ENCODE measurements at places on chromosomes 7 and 10.

GRCh38 chr10:70508912-70509756, 30.6 kb downstream of the PALD1 start:
- peak overlapping the region; percentile 44 for H3K4me3 ChIP-seq
- no peaks in the 10 kb centered on the region for H3K27me3 ChIP-seq
- H3K27ac ChIP-seq = no peak overlapping the region
- no peak for DNase-seq

DNA sequence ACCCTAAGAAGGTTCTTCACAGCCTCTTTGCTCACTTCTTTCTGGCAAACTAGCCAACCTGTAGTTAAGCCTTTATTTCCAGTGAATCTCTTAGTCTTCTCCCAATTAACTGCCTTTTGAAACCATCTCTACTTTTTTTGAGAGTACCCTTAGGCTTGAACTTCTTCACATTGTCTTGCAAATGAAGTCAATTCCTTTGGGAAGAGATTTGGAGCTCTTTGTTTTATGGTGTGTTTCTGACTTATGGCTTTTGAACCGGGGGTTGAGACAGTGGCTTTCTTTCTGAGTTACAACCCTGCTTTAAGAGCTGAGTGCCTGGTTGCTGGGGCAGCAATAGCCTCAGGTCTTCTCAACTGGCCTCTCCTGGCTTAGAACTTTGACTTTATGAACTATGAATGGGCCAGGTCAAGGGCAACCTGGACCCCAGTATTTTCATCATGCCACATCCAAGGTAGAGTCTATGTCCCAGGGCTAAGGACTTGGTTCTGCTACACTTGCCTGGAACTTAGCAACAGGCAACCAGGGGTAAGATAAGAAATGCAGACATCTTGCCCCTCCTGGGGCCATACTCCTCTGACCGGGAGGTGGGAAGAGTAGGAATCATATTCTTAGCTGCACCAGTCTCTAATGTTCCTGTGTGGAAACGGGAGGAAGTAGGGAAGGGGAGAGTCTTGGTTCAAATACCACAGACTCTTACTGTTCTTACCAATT, 53.0 kb downstream of the SP4 start:
- H3K27ac ChIP-seq = no peak overlapping the region
- peaks cover 14% of the 10 kb centered on the region for H3K4me1 ChIP-seq
- H3K36me3 ChIP-seq = peaks cover 59% of the 10 kb centered on the region
- no peak for DNase-seq
- H3K27me3 ChIP-seq = no peaks in the 10 kb centered on the region

DNA sequence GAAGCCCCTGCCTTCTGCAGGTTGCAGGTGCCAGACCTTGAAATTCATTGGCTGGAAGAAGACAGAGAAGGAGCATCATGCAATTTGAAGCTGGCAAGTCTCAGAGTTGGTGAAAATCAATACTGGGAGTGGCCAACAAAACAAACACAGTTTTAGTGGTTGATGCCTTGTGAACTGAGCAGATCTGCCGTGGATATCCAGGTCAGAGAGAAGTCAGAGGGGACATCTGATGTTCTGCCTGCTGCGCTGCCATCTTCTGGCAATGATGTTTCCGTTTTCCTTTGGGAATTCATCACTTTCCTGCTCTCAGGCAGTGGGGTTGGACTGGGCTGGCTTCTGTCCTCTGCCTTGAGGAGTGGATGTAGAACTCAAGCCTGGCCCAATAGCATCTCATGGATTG, 132.0 kb downstream of the RPS24 start:
- no peaks in the 10 kb centered on the region for H3K36me3 ChIP-seq
- no peak overlapping the region for H3K27ac ChIP-seq
- H3K4me3 ChIP-seq = no peak overlapping the region

GRCh38 chr7:51029701-51030191, 247.1 kb upstream of the GRB10 start:
- no peak overlapping the region for H3K27ac ChIP-seq
- H3K4me3 ChIP-seq = no peak overlapping the region
- H3K4me1 ChIP-seq = no peaks in the 10 kb centered on the region
- no peaks in the 10 kb centered on the region for H3K27me3 ChIP-seq
- no peaks in the 10 kb centered on the region for H3K36me3 ChIP-seq

- no peaks in the 10 kb centered on the region for H3K36me3 ChIP-seq
- no peak overlapping the region for H3K4me3 ChIP-seq
- DNase-seq = no peak
- no peak overlapping the region for H3K27ac ChIP-seq
- no peaks in the 10 kb centered on the region for H3K27me3 ChIP-seq
These were observed 581.6 kb downstream of the ETV1 start for GRCh38 chr7:13407911-13408310.
